ENCODE measurements at places on chromosomes 4 and X.

DNA sequence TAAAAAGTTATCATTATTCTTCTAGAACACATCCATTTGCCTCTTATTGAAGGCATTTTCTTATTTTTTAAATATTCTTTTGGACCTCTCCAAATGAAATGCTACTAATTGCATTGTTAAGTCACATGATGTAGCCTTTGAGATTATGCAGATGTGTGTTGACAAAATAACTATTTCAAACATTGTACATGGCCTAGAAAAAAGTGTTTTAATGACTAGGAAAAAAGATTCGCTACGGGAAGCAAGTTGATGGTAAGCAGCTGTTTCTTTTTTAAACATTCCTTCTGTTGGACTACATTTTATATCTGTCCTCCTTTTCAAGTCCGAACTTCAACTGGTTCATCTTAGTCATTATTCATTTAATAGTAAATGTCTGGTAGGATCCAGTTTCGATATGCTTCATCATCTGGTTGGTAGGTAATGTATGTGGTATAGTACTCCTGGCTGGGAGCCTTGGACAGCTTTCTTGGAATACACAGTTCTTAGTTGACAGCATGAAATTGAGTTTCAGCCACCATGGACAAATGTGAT is 34.3 kb upstream of the GUCY1A1 start:
- DNase-seq = no peak

DNA sequence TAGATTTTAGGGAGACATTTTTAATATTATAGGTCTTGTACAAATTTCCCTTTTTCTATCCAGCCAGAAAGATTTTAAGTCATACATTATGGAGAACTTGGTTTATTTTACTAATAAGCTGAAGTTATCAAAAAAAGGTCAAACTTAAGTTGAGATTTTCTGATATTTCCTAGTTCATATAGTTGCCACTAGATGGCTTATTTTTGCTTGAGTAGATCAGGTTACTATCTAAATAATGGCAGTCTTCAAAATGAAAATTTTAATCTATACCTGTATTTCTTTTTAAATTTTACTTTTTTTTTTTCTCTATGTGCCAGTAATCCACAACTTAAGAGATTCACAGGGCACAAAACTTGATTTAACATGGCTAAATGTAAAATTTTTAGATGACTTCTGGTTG is 52.3 kb downstream of the USP9X start:
- DNase-seq = no peak

DNA sequence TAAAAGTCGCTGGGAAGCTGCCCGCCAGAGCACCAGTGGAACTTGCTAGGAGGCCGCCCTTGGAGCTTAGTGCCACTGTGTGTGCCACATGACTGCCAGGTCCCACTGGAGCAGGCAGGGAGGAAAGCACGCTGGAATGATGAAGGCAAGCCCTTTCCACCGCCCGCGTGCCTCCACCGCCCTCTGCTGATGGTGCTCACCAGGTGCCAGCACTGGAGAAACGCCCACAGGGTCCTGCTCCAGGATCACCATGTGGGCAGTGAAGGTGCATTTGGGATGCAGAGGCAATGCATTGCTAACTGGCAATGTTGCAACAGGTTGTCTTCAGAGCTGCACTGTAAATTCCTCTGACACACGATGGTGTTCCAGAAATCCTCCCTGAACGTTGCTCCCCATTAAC is 76.3 kb downstream of the SHROOM2 start:
- no peak for DNase-seq

DNA sequence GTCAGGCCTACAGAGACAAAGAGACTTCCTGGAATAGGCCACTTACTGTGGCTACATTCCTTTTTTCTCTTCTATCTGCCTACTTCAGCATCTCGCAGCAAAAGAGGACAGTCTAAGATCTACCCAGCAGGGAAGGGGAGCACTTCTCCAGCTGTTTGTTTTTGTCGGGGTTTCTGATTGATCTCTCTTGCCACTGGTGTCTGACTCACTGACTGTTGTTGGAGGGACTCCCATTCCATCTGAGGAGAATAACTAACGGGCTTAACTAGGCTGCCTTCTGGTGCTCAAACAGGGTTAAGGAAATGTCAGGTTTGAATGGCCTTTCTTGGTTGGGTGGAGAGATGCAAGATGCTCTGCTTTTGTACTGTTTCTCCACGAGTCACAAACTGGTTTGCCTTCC is 100.2 kb upstream of the TMEM164 start:
- no peak for DNase-seq
